NB4 (cell line): ENCODE measurements at places on chromosomes 13 and 19.
A peak's percentile ranks its signal among the peaks of the same experiment; 100 is the strongest.

- no peak for DNase-seq
Measured at GRCh38 chr19:46656541-46656940, 4.4 kb downstream of the DACT3 start.

DNA sequence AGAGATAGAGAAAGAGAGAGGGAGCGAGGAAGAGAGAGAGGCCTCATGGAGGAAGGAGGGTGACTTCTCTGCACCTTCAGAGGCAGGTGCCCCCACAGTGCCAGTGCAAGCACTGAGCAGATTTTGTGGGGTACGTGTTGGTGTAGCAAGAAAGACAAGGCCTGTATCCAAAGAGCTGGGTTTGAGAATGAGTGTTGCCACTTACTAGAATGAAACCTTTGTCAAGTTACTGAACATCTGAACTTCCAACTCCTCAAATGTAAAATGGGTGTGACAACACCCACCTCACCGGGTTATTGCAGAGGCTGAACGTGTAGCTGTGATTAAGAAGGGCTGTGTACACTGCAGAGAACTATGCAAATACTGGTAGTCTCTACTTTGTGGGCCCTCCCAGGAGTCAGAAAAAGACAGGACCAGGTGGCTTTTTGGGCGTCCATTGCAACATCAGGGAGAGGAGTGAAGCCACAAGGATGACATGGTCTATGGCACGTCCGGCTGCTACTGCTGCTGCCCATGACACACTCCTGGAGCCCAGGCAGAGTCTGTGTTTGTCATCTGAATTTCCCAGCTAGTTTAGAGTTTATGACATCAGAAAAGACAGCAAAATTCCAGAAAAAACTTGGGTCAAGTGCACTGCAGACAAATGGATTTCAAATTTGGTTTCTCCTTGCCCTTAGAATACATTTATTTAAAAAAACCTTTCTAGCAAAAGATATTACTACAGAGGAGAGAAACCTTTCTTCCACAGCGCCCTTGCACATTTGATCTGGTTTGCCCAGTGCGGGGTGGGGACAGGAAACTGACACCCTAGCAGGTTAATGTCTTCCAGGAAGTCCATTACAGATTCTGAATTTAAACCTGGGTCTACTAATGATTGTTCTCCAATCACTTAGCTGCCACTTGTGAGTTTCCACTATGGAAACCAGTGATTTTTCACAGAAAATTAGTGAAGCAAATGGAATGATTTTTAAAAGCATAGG, 54.0 kb upstream of the ATP12A start:
- peak; percentile 68 for DNase-seq

GRCh38 chr13:32476021-32476731, 48.2 kb upstream of the N4BP2L1 start:
- DNase-seq: no peak

DNA sequence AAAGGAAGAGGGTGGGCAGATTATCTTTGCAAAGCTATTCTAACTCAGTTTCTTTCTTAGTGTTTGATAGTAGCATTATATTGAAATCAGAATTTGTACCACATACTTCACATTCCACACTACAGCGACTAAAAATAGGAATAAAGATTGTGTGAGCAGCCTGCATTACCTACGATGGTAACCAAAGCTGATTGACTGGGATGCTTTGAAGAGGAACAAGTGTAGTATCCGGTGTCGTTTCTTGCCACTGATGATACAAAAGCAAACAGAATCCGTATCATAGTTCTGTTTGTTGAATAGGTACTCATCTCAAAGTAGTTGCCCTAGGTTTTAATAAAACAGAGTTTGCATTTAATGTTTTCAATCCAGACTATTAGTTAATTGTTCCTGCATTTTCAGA, 51.2 kb downstream of the FLT3 start:
- DNase-seq: no peak

DNA sequence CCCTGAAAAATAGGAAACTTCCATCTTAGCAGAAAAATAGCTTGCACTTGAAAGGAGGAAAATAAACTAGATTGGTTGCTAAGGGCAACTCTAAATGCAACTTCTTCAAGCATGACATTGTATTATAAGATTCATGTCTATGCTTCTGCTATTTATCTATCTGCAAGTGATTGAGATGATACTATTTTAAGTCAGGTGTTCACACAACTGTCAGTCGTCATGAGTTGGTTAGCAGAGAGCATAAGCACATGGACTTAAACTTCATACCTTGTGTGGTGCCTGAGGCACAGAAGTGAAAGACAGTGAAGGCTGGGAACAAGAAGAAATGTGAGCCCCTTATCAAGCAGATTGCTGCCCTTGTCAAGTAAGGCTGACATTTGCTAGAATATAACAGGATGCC, 82.9 kb downstream of the SLITRK5 start:
- no peak for DNase-seq

DNA sequence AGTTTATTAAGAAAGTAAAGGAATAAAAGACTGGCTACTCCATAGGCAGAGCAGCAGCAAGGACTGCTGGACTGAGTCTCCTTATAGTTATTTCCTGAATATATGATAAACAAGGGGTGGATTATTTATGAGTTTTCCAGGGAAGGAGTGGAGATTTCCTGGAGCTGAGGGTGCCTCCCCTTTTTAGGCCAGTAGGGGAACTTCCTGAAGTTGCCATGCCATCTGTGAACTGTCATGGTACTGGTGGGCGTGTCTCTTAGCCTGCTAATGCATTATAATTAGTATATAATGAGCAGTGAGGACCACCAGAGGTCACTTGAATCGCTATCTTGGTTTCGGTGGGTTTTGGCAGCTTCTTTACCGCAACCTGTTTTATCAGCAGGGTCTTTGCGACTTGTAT, 13.5 kb downstream of the ZSCAN5A start:
- no peak for DNase-seq

DNA sequence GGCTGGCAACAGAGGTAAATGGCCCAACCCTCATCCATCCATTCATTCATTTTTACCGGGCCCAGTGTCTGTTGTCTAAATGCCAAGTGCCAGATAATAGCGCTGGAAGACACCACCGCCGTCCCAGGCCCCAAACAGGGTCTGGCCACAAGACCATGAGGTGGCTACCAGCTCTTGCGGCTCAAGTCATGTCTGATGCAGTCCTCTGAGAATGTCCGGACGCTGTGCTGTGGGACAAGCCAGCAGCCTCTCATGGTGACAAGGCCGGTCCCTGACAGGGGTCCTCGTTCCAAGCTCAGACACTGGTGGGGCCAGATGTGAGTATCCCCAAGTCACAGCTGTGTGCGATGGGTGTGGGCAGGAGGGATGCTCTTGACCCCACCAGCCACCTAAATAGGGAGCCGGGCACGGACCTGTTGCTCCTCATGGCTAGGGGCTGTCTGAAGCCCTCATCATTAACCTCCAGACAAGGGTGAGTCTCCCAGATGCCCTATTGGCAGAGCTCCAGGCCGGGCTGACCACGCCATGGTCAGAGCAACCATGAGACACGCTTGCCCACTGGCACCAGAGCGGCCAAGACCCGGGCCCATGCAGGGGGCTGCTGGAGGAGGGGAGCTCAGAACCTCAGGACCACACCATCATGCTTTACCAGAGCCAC, 58.4 kb downstream of the MLLT1 start:
- no peak for DNase-seq

GRCh38 chr13:29856426-29856825, 6.0 kb upstream of the UBL3 start:
- DNase-seq: no peak

DNA sequence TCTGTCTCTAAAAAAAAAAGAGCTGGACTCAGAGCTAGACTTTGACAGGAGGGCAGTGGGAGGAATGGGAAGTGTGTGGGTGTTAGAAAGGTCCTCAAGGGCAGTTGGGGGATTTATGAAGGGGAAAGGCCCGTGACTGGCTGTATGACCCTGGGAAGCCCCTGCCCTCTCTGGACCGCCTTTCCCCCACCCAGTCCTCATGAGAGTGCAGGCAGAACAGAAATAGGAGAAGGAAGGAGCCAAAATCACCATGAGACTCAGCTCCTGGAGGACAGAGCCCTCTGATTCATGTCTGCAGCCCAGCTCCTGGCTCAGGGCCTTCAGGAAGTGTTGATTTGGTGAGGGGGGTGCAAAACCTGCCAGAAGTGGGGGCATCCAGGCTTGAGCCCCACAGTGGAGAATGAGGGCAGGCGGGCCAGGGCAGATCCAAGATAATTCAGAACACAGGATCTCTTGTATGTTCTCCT, 8.7 kb upstream of the SMG9 start:
- no peak for DNase-seq

- peak; percentile 78 for DNase-seq
Measured at GRCh38 chr13:34156841-34157365, 339.0 kb downstream of the RFC3 start.

- no peak for DNase-seq
Measured at GRCh38 chr13:112723771-112724170, 33.9 kb downstream of the ATP11A start.

- DNase-seq: no peak
Measured at GRCh38 chr13:112859128-112859816, 109.7 kb upstream of the MCF2L start.

DNA sequence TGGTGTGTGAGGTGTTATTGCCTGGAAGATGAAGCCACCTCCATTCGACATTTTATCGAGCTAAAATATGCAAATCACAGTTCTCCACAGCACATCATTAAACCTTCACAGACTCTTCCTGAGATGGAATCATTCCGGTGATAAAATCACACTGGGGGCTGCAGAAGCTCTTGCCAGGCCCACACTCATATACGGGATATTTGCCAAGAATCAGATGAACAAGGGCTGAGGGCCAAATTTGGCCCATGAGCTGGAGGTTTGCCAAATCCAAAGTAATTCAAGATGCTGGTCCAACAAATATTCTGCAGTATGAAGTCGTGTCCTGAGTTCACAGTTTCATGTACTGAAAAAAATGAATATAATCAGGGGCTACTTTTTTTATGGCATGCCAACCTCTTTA, 16.7 kb upstream of the RXFP2 start:
- no peak for DNase-seq
